IPS-NIHi11 (cell line): ENCODE measurements at places on chromosomes 5 and 9.

DNA sequence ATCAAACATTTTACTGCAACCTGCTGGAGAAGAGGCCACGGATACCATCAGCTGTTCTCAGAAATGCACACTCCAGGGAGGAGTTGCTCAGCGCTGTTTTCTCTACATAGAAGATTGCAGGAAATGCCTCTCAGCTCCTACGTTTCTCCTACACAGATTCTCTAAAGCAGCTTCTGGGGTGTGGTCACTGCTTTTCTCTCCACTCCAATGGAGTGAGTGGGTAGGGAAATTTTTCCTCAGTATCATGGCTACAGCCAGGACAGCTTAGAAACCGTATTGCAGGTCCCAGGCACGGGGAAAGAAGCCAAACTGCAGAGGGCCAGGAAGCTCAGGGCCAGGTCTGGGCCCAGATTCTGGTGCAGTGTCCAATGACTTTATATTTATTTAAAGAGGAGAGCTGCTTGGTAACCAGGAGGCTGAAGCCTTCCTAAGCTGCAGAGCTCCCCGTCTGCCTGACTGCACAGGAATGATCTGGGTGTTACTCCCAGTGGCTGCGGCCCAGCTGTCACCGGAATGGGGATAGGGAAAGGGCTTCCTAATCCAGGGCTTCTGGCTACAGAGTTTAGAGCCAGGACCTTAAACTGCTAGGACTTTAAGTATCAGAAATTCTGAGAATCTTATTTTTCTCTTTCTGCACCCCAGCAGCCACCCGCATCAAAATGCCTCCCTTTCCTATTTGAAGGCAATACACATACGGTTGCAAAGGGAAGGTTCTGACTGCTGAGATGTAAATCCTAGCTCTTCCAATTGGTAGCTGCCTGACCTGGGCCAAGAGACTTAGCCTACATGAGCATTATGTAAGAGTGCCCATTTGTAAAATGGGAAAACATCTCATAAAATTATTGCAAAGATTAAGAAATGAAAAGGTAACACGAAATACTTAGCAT lies 1.4 kb upstream of the SPTAN1 start:
- peak; percentile 39 for DNase-seq

DNA sequence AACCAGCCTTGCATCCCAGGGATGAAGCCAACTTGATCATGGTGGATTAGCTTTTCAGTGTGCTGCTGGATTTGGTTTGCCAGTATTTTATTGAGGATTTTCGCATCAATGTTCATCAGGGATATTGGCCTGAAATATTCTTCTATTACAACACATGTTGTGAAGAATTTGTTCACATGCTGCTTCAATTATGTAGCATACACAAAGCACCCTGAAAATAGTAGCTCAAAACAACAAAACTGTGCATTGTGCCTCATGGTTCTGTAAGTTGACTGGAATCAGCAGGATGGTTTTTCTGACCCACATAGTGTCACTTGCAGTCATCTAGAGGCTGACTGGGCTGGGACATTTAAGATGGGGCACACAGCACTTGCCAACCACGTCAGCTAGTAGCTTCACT lies 193.9 kb downstream of the SYK start:
- DNase-seq, result no peak

DNA sequence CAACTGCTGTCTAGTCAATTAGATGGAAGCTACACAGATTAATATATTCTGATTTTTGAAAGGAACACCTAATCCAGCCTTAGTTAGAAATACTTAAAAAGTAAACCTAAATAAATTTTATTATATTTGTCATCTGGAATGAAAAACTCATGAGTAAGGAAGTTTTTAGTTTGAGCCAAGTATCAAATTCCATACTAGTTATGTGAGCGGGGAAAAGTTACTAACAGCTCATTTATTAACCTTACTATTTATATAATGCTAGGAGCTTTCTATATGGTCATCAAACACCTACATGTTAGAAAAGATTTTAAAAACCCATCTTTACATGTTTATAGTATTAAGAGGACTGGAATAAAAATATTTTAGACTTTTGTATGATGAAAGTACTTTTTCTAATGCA lies 41.6 kb upstream of the POU5F2 start:
- no peak for DNase-seq

GRCh38 chr9:107491081-107492053 lies 1.8 kb upstream of the KLF4 start:
- DNase-seq, result peak; percentile 30

GRCh38 chr5:103259705-103260355 lies 1.3 kb downstream of the MACIR start:
- peak; percentile 15 for DNase-seq

- DNase-seq, result no peak
These were observed 11.7 kb upstream of the TENT4A start for GRCh38 chr5:6701491-6701890.

GRCh38 chr9:135907006-135907430 lies 328 bp downstream of the CAMSAP1 start:
- no peak for DNase-seq

- DNase-seq, result no peak
These were observed 140.1 kb downstream of the GRIA1 start for GRCh38 chr5:153630546-153630945.

DNA sequence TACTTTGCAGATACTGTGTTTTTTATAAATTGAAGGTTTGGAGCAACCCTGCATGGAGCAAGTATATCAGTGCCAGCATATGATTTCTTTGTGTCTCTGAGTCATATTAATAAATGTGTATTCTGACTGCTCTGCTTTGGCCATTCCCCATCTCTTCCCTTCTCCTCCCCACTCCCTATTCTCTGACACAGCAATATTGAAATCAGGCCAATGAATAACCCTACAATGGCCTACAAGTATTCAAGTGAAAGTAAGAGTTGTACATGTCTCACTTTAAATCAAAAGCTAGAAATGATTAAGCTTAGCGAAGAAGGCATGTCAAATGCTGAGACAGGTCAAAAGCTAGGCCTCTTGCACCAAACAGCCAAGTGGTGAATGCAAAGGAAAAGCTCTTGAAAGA lies 82.2 kb upstream of the TLX3 start:
- no peak for DNase-seq

DNA sequence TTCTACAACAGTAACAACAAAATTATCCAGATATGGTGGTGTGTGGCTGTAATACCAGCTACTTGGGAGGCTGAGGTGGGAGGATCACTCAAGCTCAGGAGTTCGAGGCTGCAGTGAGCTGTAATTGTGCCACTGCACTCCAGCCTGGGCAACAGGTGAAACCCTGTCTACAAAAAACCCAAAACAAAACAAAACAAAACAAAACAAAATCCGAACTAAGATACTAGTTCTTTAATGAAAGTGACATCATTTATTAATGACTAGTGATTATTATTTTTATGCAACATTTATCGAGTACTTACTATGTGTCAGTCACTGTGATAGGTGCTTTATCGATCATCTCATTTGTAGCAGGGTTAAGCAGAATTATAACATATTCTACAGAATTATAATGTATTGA lies 196.9 kb upstream of the GDNF start:
- no peak for DNase-seq

DNA sequence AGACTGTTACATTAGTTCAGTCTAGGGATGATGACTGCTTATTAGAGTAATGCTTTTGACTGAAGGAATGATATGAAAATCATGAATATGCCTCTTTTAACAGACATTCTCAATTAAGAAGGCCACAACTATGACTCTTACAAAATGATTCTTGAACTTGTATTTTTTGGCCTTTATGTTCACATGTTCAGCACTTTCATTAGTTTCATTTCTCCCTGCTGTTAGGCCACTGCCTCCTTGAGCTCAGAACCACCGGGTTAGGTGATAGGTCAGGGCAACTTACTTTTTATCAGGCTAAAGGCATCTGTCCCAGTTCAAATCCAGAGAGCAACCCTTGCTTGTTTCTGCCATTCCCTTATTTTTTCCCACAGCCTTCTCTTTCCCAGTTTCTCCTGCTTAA lies 235.2 kb upstream of the ELL2 start:
- DNase-seq, result no peak

DNA sequence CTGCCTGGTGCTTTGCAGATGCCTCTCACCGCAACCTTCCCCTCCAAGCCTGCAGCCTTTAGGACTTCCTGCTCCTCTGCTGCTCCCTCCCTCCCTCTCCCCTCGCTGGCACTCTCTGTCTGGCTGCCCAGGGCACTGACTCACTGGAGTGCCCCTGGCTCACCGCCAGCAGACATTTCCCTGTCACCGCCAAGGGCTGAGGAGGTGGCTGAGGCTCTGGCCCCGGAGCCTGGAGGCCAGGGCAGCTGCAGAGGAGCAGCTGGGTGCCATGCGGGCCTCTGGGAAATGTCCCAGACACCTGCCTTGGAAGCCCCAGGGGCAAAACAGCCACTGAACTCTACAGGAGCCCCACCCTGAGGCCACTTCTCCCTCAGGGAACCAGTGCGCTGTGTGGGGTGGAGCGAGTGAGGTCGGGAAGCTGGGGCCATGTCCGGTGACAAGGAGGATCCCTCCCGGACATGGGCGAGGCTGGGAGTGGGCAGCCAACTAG lies 53.4 kb downstream of the TENT4A start:
- DNase-seq, result peak; percentile 66

GRCh38 chr9:135830496-135830895 lies 76.8 kb downstream of the CAMSAP1 start:
- DNase-seq, result no peak

GRCh38 chr9:137971477-137972138 lies 94.0 kb downstream of the CACNA1B start:
- no peak for DNase-seq

- no peak for DNase-seq
These were observed 605.4 kb upstream of the CLINT1 start for GRCh38 chr5:158464383-158464782.

DNA sequence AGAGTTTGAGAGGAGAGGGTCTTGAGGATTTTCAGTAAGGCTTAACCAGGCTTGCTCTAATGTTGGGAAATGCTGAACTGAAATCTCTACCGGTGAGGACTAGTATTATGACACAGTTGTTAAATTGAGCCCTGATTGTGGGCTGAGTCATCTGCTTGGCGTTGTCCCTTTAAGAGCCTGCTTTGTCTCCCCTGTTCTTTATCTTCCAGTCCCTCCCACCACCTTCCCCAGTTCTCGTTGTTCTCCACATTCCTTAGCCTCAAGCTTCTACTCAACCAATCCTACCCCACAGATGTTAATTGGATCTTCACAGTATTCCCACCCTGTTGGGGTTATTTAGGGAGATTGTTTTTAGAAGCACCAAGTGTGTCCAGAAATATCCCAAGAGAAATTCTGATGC lies 57.6 kb downstream of the ANKRD55 start:
- peak; percentile 43 for DNase-seq

- no peak for DNase-seq
These were observed 100.4 kb downstream of the DAB2IP start for GRCh38 chr9:121751686-121752445.

DNA sequence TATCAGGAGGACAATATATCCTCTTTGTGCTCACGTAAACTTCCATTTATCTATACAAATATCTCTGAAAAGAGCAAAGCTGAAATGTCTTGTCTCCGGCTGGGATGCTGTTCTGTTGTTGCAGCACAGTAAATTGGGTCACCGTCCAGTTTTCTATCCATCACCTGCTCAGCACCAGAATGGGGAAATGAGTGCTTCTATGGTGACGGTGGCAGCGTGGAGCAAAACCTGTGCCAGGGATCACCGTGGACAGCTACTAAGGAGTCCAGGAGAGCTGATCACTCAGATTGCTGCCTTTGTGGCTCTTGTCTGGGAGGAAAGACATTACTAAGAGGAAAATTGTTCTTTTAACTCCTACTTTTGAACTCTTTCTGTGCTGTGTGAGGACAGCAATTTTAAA lies 531.6 kb downstream of the PSAT1 start:
- no peak for DNase-seq

- DNase-seq, result no peak
These were observed 92.0 kb downstream of the SH3TC2 start for GRCh38 chr5:148970876-148971275.

DNA sequence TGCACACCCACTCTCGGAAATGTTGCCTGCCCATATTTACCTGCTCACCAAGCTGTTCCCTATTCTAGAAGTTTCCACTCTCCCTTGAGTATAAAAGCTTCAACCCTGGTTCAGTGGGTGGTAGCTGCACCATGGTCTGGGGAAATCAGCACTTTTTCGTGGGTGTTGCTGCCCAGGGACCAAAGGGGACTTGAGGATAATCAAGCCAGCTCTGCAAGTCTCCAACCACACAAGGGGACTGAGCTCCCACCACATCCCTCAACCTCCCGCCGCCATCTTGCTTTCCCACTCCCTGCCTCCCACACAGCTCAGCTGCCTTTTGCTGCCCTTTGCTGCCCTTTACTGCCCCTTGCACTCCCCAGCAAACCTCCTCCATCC lies 210.0 kb downstream of the AUH start:
- no peak for DNase-seq

DNA sequence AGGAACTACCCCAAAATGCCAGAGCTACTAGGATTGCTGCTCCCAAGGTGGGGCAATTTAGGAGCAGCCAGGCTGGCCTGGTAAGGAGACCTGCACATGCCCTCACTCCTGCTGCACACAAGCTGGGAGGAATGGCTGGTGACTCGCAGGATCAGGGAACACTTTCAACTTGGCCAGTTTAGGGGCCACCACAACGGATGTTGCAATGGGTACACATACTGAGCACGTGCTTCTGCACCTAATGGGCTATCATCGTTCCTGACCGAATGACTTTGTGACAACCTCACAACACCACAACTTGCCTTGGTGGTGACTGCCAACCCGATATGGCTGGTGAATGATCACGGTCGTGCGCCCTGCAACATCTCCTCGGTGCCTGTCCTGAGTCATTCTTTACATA lies 172.0 kb downstream of the ROR2 start:
- no peak for DNase-seq

DNA sequence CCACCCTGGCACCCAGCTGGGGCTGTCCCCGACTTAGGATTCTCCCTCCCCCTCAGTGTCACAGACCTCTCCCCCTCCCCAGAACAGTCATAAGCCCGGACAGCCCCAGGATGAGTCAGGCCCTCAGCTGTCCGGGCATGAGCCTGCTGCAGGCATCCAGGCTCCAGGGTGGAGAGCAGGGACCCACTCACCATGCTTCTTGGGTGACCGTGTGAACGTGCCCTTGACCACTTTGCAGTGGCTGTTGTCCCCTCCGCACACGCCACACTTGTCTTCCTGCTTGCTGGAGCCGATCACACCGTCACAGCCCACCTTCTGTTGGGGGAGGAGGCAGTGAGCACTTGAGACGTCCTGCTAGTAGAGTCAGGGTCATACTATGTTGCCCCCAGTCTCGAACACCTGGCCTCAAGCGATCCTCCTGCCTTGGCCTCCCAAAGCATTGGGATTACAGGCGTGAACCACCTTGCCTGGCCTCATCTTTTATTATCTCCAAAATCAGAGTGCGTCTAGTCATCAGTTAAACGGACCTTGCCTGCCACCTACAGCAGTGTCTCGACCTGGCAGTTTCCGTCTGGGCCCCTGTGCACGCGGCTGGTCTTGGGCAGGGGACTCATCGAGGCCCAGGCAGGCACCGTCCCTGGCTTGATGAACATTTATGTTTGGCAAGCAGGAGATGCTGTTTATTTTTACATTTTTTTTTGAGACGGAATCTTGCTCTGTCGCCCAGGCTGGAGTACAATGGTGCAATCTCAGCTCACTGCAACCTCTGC lies 72.6 kb downstream of the ZNF354C start:
- DNase-seq, result no peak

DNA sequence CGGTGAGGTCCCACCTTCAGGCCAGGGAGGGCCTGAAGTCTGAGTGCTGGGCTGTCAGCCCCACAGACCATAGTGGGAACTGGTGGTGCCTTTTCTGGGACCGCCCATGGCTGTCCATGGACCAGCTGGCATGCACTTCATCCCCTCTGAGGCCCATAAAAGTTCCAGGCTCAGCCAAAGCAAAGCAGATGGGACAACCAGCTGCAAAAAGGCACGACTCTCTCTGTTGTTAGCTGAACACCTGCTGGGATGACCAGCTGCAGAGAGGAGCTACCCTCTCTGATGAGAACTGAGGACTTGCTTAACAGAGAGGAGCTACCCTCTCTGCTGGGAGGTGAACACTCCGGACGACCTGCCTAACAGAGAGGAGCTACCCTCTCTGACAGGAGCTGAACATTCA lies 844.3 kb upstream of the DMAC1 start:
- no peak for DNase-seq
